ENCODE measurements at places on chromosomes 2 and 18. TPM values are rescaled to one million over a fixed set of nuclear protein-coding genes. Genes with fewer than 3 reads are reported as not detected.

DNA sequence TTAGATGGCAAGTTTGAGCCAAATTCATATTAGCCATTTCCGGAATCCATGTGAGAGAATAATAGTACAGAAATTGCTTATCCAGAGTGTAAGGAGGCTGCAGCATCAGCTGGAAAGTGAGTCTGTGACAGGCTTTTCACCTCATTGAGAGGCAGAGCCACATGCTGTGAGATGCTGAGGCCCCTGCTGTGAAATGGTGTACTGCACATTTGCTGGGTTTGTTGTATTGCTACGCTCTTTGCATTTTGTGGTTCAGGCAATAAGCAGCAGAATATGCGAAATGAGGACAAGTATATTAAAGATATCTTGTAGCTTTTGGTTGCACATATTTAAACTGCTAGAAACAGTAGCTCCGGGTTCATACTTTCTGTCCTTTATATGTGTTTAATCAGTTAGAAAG, 37.0 kb downstream of the NABP1 start:
- DNase-seq = no peak

- no peak for DNase-seq
These were observed 153.5 kb upstream of the PGAP1 start for GRCh38 chr2:197079832-197080555.

DNA sequence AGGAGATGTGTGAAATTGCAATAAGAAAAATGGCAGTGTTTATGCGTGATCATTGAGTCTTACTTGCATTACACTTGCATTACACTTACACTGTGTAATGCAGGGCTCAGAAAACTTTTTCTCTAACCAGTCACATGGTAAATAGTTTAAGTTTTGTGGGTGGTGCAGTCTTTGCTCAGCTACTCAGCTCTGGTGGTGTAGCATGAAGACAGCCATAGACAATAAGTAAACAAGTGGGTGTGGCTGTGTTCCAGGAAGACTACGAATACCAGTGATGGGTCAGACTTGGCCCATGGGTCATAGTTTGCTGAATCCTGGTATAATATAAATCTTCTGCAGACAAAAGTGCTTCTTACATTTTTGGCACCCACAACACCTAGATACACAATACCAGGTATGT, 115.6 kb upstream of the CYP1B1 start:
- DNase-seq = no peak

- DNase-seq = no peak
These were observed 100.4 kb downstream of the SNTG2 start for GRCh38 chr2:1051075-1051474.

Gene ERBB4
- total RNA-seq = 43.8 TPM

Gene KIAA2012
- not detected for total RNA-seq

Gene UGT1A9
- not detected for total RNA-seq

GRCh38 chr2:239263669-239264491, 136.9 kb downstream of the HDAC4 start:
- no peak for DNase-seq

Gene PROKR1
- total RNA-seq = 0.12 TPM

DNA sequence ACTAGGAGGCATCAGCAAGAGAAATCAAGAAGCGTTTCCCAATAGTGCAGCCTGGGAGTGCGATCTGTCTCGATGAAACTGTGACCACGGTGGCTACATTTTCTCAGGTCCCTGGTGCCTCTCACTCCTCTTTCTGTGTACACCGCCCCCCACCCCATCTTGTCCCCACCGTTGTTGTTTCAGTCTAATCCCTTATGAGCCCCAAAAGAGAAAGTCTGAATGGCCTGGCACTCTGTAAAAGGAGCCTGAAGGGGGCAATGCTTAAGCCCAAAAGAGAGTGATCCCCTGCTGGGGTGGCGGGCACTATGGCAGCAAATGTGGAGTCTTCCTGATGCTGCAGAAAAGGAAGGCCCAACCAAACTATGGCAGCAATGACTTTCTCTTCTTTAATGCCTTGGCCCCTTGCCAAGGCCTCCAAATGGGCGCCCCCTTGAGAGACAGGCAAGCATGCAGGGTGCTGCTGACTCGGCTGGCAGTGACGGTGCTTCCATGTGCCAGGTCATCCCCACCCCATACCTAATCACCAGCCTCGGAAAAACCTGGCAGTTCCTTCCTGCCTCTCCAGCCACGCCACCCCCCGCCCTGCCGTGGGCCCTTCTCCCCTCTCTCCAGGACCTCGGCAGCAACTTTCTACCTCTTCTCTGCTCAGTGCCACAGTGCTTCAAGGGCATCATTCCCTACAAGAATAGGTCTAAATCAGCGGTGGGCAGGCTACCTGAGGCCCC, 123.0 kb downstream of the CYP26B1 start:
- peak; percentile 6 for DNase-seq

Gene RNF144A
- total RNA-seq = 40.2 TPM

DNA sequence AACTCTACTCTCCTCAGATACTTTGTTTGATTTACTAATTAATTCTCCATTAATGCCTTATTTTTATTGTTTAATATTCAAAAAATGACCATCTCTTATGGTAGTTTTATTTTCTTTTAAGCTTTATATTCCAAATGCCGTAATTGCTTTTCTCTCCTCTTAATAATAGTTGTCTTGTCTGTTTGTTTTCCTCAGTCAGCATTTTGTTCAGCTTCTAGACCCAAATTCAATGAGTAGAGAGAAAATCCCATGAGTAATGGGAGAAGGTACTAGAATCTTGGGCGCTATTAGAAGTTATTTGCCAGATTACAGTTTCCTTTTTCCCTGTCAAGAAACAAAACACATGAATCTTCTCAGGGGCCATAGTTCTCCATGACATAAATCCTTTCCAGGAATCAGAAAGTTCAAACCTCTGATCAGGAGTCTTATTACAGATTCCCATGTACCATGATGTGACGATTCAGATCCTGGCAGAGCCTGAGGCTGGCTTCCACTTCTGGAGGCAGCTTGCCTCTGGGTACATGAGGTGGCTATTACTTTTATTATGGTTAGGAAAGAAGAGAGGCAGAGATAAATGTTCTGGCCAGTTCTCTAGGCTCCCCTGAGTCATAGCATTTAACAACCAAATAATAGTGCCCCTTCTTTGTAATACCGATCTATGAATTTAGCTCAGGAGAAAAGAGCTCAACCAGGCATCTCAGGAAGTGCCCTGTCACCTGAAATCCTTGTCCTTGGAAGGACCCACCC, 485.1 kb upstream of the SETBP1 start:
- DNase-seq = no peak

DNA sequence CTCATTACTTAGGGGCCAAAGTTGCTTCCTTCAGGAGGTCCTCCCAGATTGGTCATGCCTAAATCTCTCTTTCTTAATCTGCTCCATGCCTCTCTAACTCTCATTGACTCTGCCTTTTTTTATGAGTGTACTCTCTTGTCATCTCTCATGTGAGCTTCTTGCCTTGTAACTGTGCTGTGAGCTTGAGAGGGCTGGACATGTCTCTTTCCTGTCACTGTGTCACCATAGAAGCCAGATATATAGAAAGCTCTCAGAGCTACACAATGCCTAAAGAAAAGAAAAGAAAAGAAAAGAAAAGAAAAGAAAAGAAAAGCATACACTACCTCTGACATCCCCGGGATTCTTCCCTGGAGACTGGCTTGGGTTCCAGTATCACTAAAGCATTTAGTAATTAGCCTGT, 161.5 kb upstream of the SKOR2 start:
- DNase-seq = no peak

DNA sequence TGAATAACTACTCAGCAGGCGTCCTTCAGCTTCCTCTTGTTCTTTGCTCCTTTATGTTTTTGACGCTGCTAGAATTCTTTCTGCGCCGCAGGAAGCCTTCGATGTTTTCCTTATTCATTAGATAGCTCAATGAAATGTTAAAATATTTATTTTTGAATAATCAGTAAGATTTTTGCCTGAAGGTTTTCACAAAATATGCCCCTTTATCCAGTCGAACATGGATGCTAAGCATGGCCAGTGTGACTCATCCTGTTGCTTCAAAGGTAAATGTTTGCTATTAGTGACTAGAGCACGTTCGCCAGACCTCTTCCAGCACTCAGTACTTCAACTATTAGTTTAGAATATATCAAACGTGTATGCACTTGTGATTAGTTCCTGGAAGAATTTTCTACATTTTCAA, 7.6 kb upstream of the MEIS1 start:
- DNase-seq = no peak

GRCh38 chr2:240822280-240822847, 2.3 kb upstream of the KIF1A start:
- no peak for DNase-seq

DNA sequence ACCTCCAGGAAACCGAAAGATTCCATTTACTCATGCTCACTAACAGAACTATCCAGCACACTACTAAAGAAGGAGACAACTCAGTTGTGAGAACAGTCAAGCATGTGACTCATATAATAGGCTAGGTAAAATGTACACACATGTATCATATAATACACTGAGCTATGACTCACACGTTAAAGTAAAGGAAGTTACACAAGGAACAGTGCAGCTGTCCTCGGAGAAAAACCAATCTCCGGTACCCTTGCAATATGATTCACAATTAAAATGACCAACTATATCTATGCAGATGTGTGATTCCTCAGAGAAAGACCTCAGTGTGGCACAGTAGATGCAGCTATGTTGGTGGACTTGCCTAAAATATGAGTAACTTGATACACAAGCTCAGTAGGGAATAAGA, 76.5 kb downstream of the STRN start:
- DNase-seq = no peak

- no peak for DNase-seq
These were observed 31.5 kb downstream of the FBXO48 start for GRCh38 chr2:68435615-68436014.

DNA sequence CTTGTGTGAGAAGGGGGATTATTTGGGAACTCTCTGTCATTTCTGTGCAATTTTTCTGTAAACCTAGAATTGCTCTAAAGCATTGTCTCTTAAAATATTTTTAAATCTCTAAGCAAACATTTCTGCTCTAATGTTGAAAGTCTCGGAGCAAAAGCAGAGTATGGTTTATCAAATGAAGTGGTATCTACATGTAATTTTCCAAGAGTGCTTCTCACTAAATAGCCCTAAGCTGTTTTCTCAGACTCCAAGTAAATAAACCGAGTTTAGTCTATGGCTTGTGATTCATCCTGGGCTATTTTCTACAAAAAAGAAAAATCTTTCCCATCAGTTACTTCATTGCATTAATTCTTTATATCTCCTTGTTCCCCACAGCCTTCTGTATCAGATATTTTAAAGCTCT, 90.8 kb downstream of the METTL4 start:
- no peak for DNase-seq

Gene TUBA4B
- total RNA-seq = not detected

Gene ZNF532
- total RNA-seq = 184 TPM

GRCh38 chr18:75221897-75222296, 11.3 kb downstream of the TSHZ1 start:
- no peak for DNase-seq

DNA sequence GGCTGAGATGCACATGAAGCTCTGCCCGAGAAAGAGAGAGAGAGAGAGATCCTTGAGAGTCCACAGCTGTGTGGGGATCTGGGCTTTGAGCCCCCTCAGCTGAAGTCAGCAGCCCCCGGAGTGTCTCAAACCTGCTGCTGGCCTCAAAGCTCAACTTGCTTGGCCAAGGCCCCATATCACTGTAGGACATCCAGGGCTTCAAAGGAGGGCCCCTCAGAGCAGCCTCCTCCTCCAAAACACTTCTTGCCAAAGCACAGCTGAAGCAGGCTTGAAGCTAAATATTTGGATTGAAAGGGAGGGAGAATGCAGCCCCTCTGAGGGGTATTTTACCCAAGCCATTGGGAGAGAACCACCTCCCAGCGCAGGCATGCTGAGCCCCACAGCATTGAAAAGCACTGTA, 357.6 kb downstream of the OSR1 start:
- no peak for DNase-seq
